ENCODE measurements at places on chromosomes 1 and 21.

GRCh38 chr1:180505732-180506335, 3.5 kb upstream of the ACBD6 start:
- no peaks in the 10 kb centered on the region for H3K36me3 ChIP-seq
- H3K4me1 ChIP-seq: peaks cover 15% of the 10 kb centered on the region
- H3K27me3 ChIP-seq: no peaks in the 10 kb centered on the region
- no peak overlapping the region for H3K27ac ChIP-seq
- H3K4me3 ChIP-seq: no peak overlapping the region
- DNase-seq: no peak

GRCh38 chr1:220594356-220594755, 66.4 kb downstream of the MARK1 start:
- no peaks in the 10 kb centered on the region for H3K4me1 ChIP-seq
- H3K27ac ChIP-seq: no peak overlapping the region
- H3K27me3 ChIP-seq: no peaks in the 10 kb centered on the region
- DNase-seq: no peak
- no peaks in the 10 kb centered on the region for H3K36me3 ChIP-seq
- H3K4me3 ChIP-seq: no peak overlapping the region

GRCh38 chr1:184033711-184034167, 3.8 kb downstream of the COLGALT2 start:
- DNase-seq: no peak
- no peak overlapping the region for H3K27ac ChIP-seq
- peaks cover 14% of the 10 kb centered on the region for H3K27me3 ChIP-seq
- no peaks in the 10 kb centered on the region for H3K36me3 ChIP-seq
- peaks cover 23% of the 10 kb centered on the region for H3K4me1 ChIP-seq

DNA sequence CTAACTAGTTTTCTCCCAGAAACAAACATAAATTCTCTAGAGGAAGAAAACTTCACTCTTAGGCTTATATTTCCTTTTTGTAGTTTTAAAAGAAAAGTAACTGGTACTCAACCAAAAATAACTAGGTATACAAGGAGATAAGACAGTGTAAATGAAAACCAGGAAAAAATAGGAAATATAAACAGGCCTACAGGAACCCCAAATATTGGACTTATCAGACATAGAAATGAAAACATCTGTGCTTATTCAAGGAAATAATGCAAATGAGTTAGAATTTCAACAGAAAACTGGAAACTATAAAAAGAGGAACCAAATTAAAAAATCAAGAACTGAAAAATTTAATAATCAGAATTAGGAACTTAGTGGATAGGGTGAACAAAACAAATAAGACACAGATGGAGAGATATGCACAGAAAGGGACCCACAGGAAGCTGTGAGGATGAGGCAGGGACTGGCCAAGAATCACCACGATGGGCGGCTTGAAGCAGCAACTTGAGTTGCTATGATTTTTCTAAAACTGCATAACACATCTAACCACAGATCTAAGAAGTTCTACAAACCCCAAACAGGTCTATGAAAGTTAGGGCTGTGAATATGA, 67.5 kb upstream of the ACTRT2 start:
- H3K36me3 ChIP-seq: no peaks in the 10 kb centered on the region
- no peaks in the 10 kb centered on the region for H3K27me3 ChIP-seq
- no peaks in the 10 kb centered on the region for H3K4me1 ChIP-seq

- peak overlapping the region; percentile 81 for H3K27ac ChIP-seq
- no peaks in the 10 kb centered on the region for H3K36me3 ChIP-seq
- peak; percentile 76 for DNase-seq
- H3K4me1 ChIP-seq: peaks cover 57% of the 10 kb centered on the region
- no peaks in the 10 kb centered on the region for H3K27me3 ChIP-seq
Observed at GRCh38 chr1:205678286-205679111, 1.8 kb downstream of the SLC45A3 start.

DNA sequence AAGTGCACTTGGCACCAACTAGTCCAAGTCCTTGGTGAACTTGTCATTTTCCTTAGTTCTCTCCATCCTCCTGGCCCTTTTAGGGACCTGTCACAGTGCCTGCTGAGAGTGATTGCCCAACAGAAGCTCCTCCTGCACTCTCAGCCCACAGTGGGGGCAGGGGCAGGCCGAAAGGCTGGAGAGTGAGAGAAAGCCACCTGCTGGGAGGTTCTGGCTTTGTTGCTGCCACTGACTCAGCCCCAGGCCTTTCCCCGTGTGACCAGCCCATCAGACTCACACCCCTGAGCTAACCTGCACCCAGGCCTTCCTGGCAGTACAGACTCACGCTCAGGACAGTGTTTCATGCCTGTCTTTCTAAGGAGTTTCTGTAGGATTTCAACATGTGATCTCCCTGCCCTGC, 17.1 kb upstream of the PROK1 start:
- H3K4me1 ChIP-seq: no peaks in the 10 kb centered on the region
- no peak overlapping the region for H3K27ac ChIP-seq
- H3K4me3 ChIP-seq: no peak overlapping the region
- DNase-seq: peak; percentile 34
